ENCODE measurements at places on chromosomes 3 and 15.

DNA sequence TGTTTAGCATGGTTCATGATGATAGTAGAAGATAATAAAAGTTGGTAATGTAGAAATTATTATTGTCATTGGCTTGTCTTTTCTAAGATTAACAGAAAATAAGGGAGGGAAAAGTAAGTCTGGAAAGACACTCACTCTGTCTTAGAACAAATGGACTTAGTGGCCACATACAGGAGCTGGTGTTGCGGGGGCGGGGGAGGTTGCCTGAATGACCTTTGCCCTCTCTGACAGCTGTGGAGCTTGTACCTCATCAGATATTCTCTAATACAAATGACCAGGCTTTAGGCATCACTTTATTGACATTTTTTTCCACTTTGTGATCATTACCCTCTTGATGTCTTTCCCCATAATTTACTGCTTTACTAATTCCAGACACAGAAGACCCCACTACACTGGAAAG, 5.9 kb downstream of the TAGLN3 start:
- DNase-seq = no peak

GRCh38 chr3:130761730-130762311, 15.2 kb upstream of the PIK3R4 start:
- no peak for DNase-seq

GRCh38 chr3:20319551-20319950, 133.5 kb upstream of the SGO1 start:
- DNase-seq = no peak

- no peak for DNase-seq
Measured at GRCh38 chr15:70954733-70955132, 62.1 kb downstream of the LRRC49 start.

DNA sequence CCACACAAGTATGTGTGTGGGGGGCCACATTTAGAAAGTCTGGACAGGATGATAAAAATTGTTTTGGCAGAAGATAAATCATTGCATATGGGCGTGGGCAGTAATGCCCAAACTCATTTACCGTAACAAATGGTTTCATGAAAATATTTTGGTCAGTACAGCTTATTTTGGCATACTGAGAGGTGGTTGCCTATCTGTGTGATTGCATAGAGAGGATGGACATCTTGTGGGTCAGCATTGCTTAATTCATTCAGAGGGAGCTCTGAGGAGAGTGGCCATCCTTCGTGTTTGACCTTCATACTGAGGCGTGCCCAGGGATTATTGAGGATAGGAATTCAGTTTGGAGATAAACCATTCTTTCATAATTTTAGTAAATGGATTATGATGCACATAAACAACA, 162.5 kb downstream of the GAP43 start:
- no peak for DNase-seq

Data from cerebellar cortex (tissue), 1 donor.